ENCODE measurements at places on chromosomes 11 and 22.

GRCh38 chr11:38721586-38722315 is 2123.7 kb upstream of the RAG2 start:
- DNase-seq, result no peak

- DNase-seq, result no peak
Observed at GRCh38 chr11:116539211-116539610, 233.6 kb downstream of the BUD13 start.

GRCh38 chr11:102241026-102241425 is 76.3 kb upstream of the BIRC3 start:
- DNase-seq, result no peak

DNA sequence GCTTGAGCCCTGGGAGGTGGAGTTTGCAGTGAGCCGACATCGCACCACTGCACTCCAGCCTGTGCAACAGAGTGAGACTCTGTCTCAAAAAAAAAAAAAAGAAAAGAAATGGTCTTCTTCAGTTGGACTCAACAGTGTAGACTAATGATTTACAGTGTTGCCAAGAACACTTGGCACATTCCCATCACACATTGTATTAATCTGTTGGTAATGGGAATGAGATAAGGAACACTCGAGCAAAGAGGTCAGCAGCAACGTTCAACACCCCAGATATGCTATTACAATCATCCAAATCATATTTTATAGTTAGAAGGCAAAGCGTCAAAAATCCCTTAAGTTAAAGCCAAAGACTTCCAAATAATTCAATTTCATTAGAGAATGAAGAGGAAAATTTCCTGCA is 14.5 kb downstream of the CDON start:
- DNase-seq, result no peak

- no peak for DNase-seq
Observed at GRCh38 chr11:96008161-96008720, 84.3 kb upstream of the MTMR2 start.

DNA sequence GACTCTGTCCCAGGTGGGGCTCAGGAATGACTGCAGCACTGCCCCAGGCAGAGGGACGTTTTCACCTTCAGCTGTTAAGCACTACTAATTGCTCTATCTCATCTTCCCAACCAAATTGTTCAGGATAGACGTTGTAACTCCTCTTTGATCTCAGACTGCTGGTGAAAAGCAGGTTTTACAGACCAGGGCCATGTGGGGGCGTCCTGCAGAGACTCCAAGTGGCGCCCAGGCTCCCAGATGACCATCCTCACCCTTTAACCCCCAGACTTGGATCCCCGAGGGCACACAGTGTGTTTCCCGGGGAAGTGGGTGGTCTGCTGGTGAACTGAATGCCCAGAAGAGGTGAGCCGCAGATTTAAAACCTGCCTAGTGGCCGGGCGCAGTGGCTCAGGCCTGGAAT is 23.9 kb downstream of the FADD start:
- no peak for DNase-seq

DNA sequence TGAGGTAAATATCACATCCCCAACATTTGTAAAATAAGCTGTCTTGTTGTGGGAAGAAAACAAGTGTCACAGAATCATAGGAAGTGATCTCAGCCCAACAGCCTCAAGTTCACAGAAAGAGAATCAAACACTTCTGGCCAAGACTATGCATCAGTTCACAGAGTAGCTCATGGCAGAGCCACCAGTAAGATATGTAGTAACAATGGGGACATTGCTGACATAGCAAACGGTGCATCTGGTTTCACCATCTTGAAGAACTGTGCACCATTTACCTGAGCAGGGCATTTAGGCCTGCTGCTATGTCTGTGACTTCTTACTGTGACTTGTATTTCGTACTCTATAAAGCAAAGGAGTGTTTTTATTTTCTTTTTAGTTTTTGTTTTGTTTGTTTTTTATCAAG is 585.3 kb upstream of the FAT3 start:
- DNase-seq, result no peak
